ENCODE measurements at places on chromosomes 4 and X. TPM values are rescaled to one million over a fixed set of nuclear protein-coding genes. Genes with fewer than 3 reads are reported as not detected.

- DNase-seq, result no peak
Measured at GRCh38 chrX:12999422-12999821, 24.5 kb downstream of the TMSB4X start.

GRCh38 chr4:134126955-134127354 lies 74.6 kb downstream of the PABPC4L start:
- DNase-seq, result no peak

- DNase-seq, result no peak
Measured at GRCh38 chr4:24928708-24929107, 15.9 kb upstream of the CCDC149 start.

Gene PABPC1L2B
- not detected for total RNA-seq

GRCh38 chrX:136896121-136896914 lies 15.8 kb upstream of the RBMX start:
- DNase-seq, result no peak

GRCh38 chrX:133921764-133922389 lies 63.5 kb downstream of the GPC3 start:
- peak; percentile 12 for DNase-seq

DNA sequence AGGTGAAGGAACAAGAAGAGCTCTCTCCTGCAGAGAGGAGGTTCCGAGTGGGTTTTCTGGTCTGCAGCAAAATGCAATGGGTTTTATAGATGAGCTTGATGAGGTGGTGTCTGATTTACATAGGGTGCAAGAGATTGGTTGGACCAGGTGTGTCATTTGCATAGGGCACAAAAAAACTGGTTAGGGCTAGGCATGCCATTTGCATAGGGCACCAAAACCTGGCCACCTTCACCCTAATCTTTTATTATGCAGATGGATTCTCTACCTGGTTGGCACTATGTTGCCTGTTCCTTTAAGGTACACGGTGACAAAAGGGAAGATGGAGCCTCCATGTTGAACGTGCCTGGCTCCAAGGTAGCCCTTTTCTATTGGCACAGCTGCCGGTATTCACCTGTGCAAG lies 94.5 kb upstream of the PRKX start:
- no peak for DNase-seq

GRCh38 chr4:161869511-161869910 lies 294.3 kb downstream of the FSTL5 start:
- no peak for DNase-seq
